ENCODE measurements at places on chromosomes 5 and 9.
A peak's percentile ranks its signal among the peaks of the same experiment; 100 is the strongest.

DNA sequence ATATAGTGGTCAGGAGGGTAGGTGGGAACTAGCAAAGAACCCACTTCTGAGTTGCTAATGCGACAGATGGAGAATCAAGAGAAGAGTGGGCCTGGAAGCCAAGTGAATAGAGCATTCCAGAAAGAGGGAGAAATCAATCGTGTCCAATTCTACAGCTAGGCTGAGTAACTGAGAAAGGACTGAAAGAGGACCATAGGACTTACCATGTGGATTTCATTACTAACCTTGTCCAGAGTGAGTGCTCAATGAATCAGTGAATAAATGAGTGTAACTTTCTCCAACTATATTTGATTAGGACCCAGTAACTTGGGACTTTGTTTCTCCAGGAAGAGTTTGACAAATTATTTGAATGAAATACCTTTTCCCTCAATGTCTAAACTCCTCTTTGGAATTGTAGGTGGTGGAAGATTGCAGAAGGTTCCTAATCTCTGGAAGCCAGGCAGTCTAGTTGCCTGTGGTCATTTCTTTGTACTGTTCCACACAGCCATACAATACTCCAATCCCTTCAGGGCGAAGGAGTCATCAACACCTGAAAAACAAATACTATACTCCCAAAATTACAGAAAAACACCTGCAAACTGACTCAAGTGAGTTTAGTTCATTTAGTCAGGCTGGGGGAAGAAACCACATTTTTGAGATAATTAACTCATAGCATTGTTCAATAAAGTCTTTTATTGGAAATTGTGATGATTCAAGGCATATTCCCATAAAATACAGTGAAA is 2.6 kb upstream of the F2RL1 start:
- no peak for DNase-seq

GRCh38 chr9:136087741-136088480 is 7.2 kb downstream of the NACC2 start:
- no peak for DNase-seq

DNA sequence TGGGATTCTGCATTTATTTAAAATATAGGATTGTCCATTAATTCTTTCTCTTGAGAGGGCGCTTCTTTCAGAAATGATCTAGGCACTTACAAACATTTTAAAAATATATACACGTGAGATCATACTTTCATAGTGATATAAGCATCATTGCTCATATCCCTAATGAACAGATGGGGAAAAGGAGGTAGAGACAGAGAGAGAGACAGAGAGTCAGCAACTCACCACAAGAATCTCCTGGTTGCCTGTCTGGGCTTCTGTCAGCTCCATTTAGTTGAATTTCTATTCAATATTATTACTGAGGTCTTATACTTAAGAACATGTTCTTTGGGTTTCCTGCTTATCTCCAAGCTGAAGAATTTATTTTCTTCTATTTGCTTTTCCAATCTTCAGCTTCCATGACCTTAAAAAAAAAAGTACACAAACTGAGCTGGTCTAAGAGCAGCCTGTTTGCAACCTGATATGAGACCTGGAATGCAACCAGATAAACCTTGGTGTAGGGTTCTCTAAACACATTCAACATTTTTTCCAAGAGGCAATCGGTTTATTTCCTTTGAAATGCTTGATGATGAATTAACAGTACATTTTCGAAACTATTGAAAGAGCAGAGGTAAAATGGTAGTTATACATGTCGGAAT is 51.6 kb upstream of the LIFR start:
- DNase-seq: peak; percentile 63

- DNase-seq: no peak
Observed at GRCh38 chr9:121652021-121652837, 795 bp downstream of the DAB2IP start.

DNA sequence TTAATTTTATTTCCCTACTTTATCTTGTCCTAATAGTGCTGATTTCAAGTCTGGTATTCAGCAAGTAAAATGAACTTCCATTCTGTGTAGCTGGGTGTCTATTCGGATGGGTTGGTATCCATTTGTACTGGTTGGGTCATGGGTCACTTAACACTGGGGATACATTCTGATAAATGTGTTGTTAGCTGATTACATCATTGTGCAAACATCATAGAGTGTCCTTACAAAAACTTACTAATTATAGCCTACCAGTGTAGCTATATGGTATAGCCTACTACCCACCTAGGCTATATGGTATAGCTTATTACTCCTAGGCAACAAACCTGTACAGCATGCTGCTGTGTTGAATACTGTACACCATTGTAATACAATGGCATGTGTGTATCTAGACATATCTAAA is 1373.7 kb upstream of the DMAC1 start:
- no peak for DNase-seq

- peak; percentile 78 for DNase-seq
Observed at GRCh38 chr9:116737152-116737546, 50.0 kb downstream of the TRIM32 start.

DNA sequence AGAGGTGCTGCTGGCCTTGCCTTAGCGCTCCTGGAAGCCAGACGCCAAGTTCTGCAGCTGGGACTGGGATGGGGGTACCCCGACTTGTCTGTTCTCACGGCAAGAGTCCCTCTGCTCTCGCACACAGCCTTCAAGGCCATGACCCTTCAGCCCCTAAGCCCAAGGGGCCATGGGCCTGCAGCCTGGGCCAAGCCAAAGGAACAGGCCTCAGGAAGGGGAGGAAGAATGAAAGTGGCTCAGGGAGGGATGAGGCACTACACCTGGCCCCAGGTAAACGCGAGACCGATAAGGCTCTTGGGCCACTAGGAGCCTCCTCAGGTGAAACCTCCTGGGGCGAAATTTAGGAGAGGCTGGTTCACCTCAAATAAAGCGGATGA is 3.9 kb downstream of the EBF1 start:
- DNase-seq: no peak

All from cardiac fibroblast (primary cell).